ENCODE measurements at places on chromosomes 1 and 21.

DNA sequence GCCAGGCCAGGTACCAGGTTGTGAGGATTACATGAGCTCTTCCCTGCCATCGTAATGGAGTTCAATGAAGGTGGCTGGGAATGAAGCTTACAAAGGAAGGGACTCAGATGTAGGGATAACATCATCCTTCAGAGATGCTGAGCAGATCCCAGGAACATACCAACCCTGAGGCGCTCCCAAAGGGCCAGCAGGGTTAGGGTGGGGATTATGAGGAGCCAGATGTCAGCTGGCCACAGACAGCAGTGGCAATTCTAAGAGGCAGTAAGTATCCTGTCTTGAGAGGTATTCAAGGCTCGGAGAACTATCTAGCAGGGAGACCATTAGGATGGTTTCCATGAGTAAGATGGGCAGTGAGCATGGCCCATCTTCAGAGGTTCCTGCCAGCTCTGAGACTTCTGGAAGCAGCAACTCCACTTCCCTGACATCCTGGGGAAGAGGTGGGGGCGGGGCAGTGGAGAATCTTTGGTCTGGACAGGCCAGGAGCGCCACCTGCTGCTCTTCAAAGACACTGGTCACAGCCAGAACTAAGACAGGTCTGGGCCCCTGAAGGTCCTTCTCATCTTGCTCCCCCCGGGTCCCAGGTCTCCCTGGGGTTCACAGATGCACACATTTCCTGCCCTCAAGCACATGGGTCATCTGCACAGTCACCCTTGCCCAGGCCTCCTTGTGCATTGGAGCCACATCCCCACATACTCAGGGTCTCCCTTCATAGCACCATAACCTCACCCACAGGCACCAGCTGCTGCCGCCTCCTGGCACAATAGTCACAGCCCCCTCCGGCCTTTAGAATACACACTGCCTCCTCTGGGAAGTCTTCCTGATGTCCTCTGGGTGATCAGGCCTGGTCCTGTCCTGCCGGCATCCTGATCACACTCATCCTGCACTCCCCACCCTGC lies 2.7 kb upstream of the SDC3 start:
- DNase-seq: peak; percentile 22

DNA sequence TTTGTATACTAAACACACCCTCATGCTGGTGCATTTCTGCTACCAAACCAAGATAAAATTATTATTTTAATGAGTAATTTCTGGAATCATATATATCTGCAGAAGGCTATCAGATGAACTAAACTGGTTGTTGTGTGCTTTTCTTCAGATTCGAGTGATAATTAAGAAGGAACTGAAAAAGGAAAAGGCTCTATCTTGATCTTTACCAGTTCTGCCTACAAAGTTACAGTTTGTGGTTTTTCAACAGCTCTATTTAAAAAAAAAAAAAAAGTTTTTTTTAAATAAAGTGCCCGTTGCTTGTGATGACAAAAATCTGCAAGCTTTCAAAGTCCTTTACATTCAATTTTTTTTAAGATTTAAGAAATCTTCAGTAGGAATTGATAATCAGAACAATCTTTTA lies 13.6 kb downstream of the DENND1B start:
- no peak for DNase-seq

- no peak for DNase-seq
These were observed 86.1 kb downstream of the CTH start for GRCh38 chr1:70497152-70497551.

GRCh38 chr21:40638466-40639251 lies 208.3 kb downstream of the DSCAM start:
- DNase-seq: no peak

DNA sequence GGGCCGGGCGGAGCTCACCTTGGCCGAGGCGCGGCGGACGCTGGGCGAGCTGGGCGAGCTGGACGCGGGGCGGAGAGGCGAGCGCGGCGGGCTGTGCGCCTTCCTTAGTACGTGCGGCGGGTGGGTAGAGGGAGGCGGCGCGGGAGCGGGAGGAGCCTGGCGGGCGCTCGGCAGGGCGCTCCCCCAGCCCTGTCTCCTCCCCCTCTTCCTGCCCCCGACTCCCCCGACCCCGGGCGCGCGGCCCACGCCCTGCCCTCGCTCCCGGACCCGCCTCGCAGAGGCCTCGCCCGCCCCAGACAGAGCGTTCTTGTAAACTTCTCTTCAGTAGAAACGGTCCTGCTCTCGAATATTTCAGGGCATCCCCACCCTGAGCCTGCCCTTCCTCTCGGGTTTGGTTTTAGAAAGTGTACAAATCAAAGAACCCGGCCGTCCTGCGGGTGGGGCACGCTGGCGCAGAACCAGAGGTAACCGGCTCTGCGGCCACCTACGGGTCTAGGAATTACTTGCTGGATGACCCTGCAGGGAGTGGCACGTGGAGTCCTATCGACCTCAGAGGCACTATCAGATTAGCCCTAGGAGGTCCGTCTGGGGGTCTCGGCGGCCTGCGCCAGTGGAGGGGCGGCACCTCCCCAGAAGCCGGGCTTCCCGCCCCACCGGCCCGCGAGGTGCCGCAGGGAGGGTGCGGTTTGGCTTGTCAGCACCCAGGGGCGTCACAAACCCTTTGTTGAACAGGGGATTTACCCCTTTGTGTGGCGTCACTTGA lies at the start of gene S100A10:
Gene S100A10, minus strand, starts transcription at position 126 of the 763 bp plus-strand sequence. CDS start 7,629 bp downstream, outside the sequence.
- DNase-seq: peak; percentile 39

- no peak for DNase-seq
These were observed 6.0 kb downstream of the EDARADD start for GRCh38 chr1:236400061-236400603.

DNA sequence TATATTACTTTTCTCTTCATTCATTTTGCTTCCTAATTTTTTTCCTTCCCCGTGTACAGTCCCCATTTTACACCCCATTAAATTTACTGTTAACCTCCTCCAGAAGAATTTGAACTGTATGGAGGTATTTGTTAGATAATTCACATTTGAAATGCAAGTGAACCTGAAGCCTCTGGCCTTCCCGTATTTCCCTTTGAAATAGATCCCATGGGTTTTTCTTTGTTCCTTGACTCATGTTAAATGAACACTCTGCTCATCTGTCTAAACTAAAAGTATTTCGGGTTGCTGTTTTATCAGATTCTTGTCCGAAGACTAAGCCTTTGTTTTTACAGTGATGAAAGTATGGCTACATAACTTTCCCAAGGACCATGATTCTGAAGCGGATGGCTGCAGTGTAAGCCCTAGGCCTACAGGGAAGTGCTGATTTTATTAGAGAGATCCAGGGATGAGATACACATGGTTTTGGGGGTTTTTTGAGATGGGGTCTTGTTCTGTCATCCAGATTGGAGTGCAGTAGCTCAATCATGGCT lies 187.9 kb downstream of the PATJ start:
- no peak for DNase-seq

DNA sequence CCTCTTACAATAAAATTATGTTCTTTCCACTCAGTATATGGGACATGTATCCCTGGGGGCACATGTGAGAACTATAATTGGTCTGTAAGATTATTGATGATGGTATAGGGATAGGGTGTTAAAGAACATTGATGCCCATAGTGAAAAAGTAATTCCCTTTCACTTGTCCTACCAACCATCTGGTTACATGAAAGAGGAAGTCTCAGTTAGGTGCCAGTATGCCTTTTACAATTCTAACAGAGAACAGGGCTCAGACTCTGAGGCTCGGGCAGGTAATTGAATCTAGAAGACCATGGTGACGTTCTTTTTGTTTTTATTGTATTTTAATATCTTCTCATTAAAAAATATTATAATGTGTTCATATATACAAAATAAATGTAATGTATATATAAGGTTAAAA lies 113.6 kb downstream of the FGGY start:
- DNase-seq: no peak

DNA sequence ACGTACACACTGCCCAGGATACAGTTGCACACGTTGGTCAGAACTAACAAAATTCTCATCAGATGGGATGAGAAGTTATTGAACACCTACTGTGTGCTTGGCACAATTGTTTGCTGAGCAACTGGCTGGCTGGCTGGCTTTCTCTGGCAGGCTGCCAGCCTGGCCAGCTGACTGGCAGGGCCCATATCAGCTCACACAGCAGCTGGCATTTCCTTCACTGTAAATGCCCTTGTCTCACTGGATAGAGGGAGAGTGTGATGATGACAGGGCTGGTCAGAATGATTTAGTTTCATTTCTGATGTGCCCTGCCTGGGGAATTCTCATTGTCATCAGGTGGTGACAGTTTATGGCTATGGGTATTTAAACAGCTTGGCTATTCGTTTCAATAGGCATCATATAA lies 15.8 kb downstream of the CAMK2N1 start:
- DNase-seq: no peak

DNA sequence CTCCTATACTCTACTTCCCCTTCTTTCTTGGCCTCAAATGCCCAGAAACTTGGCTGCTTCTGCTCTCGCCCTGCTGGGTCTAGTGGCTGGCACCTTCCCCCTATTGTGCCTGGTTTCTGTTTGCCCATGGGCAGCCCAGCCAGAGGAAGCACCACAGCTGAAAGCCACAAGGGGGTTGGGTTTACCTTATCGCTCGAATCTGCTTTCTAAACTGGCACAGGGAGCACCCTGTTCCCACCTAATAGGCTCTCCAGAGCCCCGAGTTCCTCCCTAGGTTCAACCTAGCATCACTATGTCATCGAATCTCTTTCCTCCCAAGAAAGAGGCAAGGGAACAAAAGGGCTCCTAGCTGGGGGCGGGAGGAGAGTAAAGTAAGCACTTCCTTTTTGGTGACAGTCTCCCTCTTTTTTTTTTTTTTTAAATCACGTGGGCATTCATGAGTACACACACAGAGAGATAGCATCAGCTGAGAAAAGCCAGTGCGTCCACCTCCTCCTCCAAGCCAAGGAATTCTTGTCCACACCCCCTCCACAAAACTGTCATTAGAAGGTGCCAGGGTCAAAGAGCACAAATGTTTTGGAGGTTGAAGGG lies 72.8 kb downstream of the PLEKHA6 start:
- no peak for DNase-seq

- no peak for DNase-seq
These were observed 675.1 kb upstream of the BRINP3 start for GRCh38 chr1:191152776-191153175.

DNA sequence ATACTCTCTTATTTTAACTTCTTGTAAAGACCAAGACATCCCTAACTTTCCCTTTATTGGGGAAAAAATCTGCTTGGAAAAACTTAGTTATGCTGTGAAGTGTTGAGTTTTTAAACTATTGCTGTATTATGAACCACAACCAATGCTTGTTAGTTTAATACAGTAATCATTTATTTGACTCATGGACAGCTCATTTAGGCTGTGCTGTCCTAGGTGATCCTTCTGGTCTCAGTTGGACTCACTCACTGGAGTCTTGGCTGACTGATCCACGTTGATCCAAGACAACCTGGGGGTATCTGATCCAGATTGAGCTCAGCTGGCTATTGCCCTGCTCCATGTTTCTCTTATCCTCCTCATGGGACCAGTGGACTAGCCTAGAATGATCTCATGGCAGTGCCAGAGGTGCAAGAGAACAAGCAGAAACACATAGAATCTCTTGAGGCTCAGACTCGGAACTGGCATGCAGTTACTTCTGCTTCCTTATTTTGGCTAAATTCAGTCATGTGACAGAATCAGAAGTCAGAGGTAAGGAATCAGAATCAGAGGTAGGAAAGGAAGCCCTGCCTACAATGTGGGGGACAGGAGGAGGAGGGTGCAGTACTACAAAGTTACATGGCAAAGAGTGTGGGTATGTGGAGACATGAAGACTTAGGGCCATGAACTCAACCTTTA lies 156.5 kb downstream of the FGGY start:
- DNase-seq: no peak

DNA sequence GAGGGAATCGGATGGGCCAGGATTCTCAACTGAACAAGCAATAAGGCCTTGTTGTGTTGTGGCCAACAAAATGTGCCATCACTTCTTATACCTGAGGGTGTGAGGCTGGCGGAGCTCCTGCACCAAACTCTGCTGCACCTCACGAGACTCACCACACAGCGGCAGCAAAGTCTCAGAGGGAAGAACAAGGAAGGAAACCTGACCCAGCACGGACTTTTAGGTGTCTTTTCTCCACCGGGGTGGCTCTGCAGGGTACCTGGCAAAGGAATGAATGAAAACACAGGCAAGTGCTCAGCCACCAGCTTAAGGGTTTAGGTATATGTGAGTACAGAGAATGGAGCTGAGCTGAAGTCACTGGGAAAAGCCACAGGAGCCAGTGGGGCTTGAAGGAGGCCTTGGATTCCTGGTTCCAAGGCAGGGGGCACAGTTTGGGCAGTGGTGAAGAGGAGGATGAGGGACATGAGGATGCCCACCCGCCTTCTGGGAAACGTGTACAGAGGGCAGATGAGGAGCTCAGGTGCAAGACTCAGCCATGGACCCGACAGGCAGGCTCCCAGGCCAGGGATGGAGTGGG lies 31.1 kb upstream of the HSD3B1 start:
- no peak for DNase-seq

DNA sequence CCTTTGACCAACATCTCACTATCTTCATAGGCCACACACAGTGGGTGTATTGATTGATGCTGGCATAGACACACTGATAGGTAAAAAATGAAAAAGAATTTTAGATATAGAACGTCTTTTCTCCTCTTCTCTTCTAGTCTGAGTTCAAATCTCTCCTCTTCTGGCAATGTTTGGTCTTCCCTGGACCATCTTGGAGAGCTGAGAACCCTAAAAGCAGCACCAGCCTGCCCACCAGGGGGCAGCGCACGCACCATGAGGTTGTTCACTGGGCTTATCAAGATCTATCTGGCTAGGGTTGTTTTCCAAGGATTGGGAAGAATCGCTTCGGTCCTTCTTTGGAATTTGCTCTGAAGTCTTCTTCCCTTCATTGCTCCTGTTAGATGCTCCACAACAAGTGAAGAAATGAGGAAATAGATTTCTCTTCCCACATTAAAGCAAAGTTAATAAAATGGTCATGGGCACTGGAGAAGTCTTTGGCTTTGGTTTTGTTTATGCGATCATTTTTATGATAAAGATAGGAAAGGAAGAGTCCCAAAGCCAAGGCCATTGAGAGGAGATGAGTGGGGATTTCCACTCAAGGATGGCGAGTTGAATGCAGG lies 104.0 kb upstream of the OLIG2 start:
- DNase-seq: no peak

- no peak for DNase-seq
These were observed 466.7 kb upstream of the NFIA start for GRCh38 chr1:60615666-60616065.

DNA sequence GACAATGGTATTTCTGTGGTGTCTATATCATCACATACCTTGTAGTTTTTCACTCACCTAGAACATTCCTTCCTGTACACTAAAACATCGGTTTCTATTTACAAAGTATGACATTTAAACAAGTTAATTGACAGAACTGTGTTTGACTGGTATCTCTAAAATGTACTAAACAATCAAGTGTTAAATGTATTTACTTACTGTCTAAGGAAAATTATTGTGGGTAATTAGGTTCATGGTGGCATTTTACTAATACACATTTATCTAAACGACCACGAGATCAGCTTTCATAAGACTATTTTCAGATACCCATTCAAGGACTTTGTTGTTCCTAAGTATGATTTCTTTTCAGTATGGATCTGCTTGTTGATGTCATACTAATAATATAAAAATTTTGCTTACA lies 115.2 kb downstream of the ADGRL2 start:
- no peak for DNase-seq

DNA sequence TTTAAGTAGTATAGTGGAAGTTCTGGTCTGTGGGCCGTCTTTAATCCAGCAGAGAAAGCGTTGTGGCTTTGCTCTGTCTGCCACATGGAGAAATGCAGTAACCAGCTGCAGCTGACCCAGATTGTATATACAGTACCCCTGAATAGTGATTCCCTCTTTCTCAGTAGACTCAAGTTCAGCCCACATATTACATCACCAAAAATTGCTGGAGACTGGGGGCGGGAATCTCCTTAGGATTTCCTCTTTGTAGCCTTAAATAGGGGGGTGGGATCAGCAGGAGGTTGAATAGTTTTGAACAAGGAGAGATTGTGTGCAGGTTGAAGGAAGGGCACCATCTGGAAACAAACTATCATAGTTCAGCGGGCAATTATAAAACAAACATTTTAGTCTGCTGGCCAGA lies at the start of gene ANGPTL1:
Gene ANGPTL1, minus strand, starts transcription at position 134 of the 400 bp plus-strand sequence. CDS start 5,301 bp downstream, outside the sequence.
- DNase-seq: no peak
